ENCODE measurements at places on chromosomes 3 and 15.
A peak's percentile ranks its signal among the peaks of the same experiment; 100 is the strongest.

DNA sequence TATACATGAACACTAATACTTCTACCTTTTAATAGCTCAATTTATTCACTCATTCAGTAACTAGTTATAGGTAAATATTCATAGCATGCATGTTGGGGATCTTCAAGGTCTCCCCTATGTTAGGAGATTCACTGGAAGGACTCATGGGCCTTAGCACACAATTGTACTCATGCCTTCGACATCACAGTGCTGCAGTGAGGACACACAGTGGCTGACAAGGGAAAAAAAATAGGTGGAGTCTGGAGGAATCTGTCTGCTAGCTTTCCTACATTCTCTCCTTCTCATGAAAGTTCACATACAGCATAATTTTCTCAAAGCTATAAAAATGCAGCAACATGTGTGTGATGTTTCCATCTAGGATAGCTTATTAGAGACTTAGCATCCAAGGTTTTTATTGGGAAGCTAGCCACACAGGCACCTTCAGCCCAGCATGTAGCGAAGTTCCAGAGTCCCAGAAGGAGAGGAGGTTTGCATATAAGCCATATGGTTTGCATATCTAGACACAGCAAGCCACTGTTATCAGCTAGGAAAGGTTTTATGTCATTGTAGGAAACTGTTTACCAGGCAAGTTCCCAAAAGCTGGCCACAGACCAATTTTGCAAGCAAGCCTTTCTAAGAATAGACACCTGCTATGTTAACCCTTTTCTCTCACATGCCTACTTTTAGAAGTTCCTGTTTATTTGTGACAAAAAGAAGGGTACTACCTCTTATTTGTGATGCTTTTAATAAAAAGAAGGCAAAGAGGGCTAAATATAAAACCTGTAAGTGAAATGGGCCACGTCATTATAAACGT is 46.4 kb downstream of the MORC1 start:
- no peak for DNase-seq

DNA sequence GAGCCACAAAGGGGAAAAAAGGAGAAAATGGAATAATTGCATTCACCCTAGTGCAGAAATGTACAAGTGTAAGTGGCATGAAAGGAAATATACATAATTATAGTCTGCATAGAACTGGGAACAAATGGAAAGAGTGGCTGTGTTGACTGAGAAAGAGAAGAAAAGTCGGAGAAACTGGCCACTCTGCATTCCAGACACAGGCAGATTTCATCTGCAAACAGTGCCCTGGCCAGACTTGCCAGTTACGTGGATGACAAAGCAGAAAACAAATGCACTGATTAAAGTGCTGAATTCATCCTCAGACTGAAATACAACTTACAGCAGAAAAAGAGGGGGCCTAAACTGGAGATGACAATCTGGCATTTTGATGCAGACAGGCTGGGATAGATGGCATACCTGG is 129.8 kb downstream of the FGF12 start:
- DNase-seq: no peak

DNA sequence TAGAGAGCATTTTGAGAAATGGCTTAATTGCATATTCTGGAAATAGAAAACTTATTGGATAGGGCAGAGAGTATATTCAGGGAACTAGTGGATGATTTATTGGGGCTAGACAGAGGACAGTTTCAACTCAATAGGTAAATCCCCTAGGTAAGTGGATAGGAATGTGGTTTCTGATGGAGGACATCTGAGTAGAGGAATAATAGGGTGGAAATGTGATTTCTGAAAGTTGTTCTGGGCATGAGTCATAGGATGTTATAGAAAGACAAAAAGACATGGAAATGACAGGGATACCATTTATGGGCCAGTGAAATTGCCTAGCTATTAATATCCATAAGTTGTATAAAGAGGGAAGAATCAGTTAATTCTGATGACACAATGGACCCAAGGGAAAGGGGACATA is 563.3 kb upstream of the GOLIM4 start:
- no peak for DNase-seq

DNA sequence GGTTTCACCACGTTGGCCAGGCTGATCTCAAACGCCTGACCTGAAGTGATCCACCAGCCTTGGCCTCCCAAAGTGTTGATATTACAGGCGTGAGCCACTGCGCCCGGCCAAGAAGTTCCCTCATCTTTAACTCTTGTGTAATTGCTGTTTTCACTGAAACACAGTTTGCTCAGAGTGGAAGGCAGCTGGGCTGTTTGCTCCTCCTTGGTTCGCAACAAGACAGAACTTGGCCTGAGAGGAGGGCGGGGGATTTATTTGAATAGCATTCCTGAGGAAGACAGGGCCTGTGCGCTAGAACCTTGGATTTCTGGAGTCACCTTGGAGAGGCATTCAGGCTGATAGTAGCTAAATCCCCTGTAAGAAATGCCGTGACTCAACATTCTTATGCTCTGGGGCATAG is 226.7 kb upstream of the MCTP2 start:
- DNase-seq: no peak

- no peak for DNase-seq
These were observed 6.3 kb downstream of the NR2F2 start for GRCh38 chr15:96336596-96337364.

DNA sequence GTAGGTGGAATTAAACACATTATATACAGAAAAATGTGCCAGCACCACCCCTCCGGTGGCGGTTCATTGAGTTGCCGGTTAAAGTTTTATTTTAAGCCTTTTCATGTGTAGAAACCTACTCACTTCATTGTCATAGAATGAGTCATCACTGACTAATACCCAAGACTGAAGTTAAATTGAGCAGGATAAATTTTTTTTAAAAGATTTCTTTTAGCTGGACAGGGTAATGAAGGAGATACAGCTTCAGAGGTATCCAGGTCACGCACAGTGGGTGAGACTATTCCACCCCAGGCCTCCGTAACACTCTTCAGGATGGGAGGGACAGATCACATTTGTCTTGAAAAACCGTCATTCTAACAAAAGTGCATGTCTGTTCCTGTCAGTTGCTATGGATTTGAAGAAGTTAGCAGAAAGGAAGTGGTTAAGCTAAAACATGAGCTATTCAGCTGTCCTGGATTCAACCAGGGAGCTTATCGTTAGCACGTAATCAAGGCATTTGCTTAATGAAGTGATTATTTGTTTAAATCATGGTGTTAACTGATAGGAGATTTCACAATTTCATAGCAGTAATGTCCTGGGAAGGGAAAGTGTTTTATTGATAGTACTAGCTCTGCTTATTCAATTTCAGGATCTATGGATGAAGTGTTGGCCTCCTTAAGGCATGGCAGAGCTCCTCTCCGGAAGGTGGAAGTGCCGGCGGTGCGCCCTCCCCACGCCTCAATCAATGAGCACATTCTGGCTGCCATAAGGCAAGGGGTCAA is 23.4 kb downstream of the WHAMM start:
- no peak for DNase-seq

- DNase-seq: no peak
These were observed 6.2 kb downstream of the ESYT3 start for GRCh38 chr3:138440596-138440995.

GRCh38 chr3:28859897-28860296 is 421.0 kb upstream of the RBMS3 start:
- no peak for DNase-seq

DNA sequence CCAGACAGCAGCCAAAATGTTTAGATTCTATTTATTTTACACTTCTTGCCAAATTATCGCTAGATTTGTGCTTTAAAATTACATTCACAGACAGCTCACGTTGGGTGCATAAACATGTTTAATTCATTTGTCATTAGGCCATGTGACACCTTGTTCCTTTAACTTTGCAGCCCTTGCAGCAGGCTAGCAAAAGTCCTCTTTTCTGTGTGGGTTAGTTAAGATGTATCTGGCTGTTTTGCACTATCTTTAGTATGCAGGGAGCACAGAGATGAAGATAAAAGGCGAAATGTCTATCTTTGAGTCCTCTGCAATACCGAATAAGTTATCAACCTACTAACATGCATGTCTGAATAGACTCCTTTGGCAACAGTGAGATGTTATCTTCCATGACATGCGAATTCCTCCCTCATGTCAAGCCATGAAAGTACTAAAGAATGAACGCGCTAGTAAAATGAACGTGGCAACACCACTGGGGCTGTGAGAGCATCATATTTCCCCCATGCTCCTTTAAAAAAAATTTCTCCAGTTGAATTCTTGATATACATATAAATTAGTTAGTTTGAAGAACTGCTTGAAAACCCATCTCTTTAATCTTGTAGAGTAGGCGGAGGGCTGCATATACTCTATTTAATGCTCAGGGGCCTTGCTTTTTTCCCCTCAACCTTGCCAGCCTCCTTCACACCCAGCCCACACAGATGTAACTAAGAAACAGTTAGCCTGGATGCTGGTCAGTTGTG is 620.4 kb upstream of the NR2F2 start:
- DNase-seq: no peak

DNA sequence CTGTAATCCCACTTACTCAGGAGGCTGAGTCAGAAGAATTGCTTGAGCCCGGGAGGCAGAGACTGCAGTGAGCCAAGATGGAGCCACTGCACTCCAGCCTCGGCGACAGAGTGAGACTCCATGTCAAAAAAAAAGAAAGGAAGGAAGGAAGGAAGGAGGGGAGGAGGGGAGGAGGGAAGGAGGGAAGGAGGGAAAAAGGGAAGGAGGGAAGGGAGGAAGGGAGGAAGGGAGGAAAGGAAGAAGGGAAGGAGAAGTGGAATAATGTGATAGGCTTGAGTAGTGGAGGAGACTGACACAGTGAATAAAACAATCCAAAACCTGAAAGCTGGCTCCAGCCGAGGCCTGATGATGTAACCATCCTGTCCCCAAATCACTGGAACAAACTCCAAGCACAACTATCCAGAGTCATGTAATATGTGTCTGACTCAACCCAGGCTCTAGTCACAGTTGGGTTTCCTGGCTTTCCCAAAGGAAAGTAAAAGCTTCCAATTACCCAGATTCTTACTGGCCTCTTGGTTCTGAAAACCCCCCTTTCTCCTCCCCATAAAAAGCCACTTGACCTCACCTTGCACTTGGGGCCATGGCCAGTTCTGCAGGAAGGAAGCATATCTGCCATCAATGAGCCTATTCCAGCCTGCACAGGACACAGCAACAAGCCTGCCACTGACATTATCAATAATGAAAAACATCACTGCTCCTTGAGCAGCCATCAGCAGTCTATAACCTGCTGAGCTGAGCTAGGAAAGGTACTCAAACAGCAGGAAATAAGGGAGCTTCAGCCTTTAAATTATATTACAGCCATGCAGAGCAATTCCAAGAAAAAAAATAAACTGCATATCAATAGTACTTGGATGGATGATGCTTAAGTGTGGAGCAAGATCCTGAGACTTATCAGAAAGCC is 48.3 kb downstream of the MB21D2 start:
- DNase-seq: no peak

DNA sequence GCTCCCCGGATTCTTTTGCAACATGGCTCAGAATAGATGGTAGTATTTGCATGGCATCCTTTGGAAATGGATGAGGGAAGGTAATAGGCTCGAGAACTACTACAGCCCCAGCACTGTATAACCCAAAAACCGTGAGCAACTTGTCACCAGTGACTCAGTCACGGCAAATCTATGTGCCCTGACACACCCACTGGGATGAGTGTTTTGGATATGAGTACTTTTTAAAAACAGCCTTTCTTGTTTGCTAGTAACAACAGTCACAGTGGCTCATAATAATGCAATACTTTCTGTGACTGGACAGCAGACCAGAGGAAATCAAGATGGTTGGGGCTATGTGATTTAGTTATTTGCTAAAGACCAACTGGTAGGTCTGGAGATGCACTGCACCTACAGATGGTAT is 299.6 kb downstream of the ULK4 start:
- no peak for DNase-seq

GRCh38 chr15:94555841-94556519 is 324.6 kb downstream of the MCTP2 start:
- no peak for DNase-seq

- no peak for DNase-seq
These were observed 10.7 kb downstream of the KNSTRN start for GRCh38 chr15:40392986-40393948.

DNA sequence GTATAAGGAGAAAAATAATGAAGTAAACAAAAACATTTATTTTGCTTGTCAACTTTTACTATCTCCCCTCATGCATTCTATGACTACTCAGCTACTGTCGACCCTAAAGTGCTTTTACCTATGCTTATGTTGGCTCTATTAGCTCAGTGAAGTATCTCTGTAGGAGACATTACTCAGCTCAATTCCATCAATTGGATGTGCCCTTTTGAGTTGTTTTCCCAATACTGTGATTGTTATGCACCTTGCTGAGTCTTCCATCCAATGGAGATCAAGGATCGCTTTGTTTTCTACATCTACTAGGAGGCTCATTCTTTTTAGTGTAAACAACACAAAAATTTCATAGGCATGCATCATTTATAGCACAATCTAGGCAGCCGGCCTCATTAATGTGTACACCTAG is 403.8 kb upstream of the ARL6 start:
- no peak for DNase-seq

DNA sequence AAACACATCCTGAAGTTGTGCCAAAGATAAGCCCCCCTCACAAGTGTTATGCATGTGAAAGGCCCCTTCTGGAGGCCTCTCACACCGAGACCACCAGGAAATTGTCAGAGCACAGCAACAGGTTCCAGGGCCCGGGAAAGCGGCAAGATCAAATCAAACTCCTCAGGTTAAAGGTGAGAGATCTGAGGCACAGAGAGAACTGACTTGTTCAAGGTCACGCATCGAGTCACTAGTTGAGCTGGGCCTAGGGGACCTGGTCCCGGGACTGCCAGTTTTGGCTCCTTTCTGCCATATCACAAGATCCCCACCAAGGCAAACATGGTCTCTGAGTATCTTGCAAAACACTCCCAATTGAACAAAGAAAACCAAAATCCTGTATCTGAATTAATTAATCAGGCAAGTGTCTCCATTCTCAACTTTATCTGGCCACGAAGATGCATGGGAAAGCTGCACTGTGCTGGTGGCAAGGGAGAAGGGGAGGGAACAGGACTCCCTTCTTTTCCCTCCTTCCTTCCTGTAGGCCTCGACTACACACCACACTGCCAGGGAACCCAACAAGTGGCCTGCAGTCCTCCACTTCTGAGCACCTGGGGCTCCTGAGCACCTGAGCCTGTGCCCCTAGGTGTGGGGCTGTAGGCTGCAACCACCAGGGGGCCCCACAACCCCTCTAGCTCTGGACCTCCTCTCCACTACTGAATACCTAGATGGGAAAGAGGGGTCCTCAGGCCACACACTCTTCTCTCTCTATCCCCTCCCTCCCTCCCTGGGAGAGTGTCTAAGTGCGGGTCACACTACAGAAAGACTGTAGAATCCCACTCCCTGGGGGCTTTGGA is 37.3 kb downstream of the ANP32A start:
- DNase-seq: peak; percentile 50

Data from effector CD8-positive, alpha-beta T cell (primary cell).